ENCODE measurements at places on chromosomes 11 and 22.

DNA sequence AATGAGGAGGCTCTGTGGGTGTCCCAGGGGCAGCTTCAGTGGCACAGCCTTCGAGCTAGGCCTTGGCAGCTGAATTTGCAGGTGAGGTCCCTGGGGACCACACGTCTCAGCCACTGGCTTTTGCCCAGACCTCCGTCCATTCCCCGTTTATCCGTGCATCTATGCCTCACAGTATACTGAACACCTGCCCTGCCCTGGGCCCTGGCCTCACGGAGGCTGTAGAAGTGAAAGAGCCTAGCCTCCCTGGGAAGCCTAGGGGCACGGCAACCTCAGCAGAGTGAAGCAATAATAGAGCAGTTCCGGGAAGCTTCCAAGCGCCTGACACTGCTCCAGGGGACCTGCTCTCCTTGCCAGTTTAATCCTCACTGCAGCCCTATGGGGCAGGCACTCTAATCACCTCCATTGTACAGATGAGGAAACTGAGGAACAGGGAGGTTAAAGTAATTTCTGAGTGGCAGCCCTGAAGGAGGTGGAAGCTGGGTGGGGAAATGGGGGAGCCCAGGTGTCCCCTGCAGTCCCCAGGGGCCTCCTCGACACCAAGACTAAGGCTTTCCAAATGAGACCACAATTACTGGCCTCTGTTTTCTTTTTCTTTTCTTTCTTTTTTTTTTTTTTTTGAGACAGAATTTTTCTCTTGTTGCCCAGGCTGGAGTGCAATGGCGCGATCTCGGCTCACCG is 2.7 kb upstream of the NFAM1 start:
- no peak for DNase-seq

DNA sequence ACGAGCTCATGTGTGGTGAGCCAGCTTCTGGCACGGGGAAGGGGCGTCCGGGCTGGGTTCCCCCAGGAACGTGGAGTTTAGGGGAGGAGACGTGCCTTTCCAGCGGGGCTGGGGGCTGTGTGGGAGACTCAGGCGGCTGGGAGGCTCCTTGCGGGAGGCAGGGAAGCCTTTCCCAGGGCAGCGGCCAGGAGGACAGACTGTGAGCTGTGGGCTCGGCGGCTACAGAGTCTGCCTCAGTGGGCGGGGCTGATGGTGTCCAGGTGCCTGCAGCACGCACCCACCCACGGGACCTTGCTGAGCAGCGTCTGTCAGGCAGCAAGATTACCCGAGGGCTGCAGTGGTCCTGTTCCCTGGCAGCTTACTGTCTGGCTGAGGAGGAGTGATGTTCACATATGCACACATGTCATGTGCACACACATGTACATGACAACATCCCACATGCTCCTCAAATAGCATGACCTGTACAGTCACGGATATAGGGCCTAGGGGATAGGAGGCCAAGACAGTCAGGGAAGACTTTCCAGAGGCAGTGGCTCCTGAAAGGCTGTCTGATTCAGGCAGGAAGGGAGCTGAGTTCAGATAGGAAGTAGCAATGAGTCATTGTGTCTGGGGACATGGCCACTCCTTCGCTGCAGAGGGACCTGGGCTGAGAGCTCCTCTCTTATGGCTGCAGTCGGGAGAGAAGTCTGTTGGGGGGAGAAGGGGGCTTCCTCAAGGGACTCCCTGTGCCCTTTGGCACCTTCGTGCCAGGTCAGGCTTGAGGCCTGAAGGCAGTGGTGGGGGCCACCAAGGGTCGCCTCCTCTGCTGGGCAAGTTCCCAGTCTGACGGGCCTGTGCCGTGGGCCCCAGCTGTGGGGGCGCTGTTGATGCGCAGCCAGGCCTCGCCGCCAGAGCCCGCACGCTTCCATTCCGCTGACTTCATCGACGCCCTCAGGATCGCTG is 23.3 kb upstream of the PPP6R3 start:
- DNase-seq, result no peak

DNA sequence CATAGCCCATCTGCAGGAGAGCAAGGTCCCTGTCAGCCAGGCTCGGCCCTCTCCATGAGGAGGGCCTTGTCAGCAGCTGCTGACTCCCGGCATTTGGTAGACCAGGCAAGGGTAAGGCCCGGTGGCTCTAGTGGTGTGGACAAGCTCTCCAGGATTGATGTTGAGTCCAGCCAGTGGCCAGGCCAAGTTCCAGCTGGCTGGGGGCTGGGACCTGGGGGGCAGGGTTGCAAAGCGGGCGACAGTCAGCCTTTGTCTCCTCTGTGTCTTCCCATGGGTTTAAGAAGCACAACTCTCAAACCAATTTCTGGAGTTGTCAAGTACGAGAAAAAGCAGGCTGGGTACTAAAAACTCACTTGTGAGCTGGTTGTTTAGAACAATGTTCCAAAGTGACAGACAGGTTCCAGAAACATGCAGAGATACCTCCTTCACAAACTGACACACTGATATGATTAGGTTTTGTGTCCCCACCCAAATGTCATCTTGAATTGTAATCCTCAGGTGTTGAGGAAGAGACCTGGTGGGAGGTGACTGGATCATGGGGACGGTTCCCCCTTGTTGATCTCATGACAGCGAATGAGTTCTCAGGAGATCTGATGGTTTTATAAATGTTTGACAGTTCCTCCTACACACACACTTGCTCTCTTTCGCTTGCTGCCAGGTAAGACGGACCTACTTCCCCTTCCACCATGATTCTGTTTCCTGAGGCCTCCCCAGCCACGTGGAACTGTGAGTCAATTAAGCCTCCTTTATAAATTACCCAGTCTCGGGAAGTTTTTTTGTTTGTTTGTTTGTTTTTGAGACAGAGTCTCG is 52.3 kb upstream of the SERPIND1 start:
- no peak for DNase-seq

DNA sequence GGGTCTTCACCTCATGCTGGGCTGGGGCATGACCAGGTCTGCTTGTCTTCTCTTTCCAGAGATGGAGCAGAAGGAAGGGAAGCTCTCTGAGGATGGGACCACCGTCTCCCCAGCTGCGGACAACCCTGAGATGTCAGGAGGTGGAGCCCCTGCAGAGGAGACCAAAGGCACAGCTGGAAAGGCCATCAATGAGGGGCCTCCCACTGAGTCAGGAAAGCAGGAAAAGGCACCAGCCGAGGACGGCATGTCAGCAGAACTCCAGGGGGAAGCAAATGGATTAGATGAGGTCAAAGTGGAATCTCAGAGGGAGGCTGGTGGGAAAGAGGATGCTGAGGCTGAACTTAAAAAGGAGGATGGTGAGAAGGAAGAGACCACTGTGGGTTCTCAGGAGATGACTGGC is 5.2 kb downstream of the SMTNL1 start:
- DNase-seq, result no peak

GRCh38 chr22:43110927-43111623 is 525 bp downstream of the BIK start:
- no peak for DNase-seq

DNA sequence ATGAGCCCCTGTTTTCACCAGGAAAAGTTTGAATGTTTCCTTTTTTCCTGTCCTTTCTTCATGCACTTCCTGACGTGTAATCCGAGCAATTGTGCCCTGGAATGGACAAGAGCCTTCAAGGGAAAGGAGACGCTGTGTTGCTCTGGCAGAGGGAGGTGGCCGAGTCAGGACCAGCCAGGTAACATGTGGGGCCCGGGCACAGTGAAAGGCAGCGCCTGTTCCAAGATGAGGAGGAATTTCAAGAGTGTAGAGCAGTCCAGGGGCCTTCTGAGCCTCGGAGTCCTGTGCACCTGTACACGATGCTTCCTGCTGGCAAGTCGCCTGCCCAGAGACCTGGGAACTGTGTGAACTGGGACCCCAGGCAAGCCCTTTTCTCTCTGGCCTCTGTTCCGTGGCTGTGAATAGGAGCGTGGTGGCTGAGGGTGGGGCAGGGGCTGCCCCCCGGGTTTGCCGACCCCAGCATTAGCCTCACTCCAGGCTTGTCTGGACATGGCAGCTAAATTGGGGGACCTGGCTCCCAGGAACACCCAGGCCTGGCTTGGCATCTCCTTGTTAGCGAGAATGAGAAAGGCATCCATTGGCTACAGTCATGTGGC is 92.0 kb downstream of the MYEOV start:
- no peak for DNase-seq
